ENCODE measurements at places on chromosomes 5 and 9.
A peak's percentile ranks its signal among the peaks of the same experiment; 100 is the strongest.

GRCh38 chr5:160496334-160496733, 74.7 kb downstream of the PTTG1 start:
- no peak for DNase-seq

DNA sequence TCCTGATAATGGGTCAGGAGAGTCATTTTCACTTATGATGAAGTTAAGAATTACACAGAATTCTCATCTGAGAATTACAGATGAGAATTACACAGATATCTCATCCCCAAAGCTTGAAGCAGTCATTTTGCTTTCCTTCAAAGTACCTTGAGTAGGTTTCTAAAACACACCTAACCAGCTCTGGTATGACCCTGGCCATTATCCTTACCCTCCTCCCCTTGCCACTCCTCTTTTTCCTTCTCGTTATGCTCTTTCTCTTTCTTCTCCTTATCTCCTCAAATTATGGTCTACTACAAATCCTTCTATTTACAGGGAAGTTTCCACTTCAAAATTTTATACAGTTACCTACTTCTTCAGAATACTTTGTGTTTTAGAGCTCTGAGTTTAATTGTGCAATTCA, 44.5 kb downstream of the MEF2C start:
- no peak for DNase-seq

GRCh38 chr9:117779760-117780159, 75.6 kb downstream of the TLR4 start:
- no peak for DNase-seq

DNA sequence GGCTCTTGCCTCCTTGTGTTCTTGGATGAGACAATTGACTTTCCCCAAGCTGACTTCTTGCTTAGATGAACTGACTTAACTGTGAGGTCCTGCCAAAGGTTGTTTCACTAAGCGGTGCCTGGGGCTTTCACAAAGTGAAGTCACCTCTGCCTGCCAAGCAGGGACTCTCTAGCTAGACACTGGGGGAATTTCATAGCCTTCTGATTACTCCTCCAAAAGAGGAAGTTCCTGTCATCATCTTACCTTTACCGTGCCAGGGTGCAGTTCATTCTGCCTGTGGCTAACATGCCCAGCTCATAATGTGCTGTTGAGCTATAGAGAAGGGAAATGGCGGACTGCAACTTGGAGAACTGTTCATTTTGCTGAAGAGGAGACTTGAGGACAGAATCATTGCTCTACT, 472.0 kb upstream of the WWC1 start:
- DNase-seq, result no peak

- DNase-seq, result no peak
These were observed 345.7 kb downstream of the SPATA31D1 start for GRCh38 chr9:82334286-82334685.

DNA sequence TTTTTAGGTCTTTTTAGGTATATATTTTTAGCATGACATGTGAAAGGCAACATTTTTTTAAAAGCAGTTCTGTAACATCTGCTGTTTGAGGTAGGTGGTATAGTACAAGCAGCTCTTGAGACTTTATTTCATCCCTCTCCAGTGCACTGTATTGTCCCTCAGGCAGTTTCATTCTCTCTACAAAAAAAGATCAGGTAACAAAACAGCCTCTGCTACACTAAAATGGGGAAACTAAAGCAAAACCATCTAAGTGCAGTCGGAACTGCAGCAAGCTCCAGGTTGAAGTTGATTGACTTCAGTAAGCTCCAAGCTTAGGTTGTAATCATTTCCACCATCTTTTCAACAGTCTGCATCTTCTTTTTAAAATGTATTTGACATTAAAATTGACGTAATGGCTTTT, 195.6 kb downstream of the DEPDC1B start:
- DNase-seq, result no peak

- no peak for DNase-seq
These were observed 447.8 kb downstream of the MTRR start for GRCh38 chr5:8316608-8317280.

DNA sequence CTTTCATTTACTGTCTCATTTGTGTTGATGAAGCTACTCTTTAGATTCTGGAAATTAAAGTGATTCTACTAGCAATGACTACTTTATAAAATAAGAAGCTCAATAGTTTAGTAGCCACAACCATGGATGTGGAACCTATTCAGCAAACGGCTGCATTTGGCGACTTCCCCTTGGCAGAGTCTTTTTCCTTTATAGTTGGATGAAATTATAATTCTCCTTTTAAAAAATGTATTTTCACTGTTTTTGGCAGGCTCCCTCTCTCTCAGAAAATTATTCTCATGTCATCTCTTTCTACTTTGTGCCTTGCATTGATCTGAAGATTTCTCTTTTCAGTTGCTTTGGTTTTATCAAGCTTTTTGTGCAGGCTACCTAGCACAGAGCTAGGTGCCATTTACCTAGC, 50.6 kb upstream of the KCNN2 start:
- no peak for DNase-seq

GRCh38 chr9:21761309-21761901, 41.0 kb upstream of the MTAP start:
- DNase-seq, result no peak

DNA sequence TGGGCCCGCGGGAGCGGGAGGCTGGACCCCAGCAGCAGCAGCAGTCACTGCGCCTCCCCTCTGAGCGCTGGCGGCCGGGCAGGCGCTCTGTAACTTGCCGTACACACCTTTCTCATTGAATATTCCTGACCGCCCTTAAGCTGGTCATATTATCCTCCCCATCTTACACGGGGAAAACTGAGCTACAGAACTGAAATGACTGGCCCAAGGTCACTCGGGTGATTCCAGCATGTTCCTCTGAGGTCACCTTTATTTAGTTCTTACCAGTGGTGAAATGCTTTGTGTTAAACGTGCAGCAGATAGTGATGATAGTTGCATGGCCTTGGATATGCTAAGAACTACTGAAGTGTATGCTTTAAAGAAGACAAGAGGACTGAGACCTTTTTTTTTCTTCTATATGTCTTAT, 607 bp downstream of the UQCRQ start:
- no peak for DNase-seq

- DNase-seq, result no peak
These were observed 120.2 kb downstream of the PSD2 start for GRCh38 chr5:139915834-139916233.

GRCh38 chr5:2505217-2505616, 246.3 kb downstream of the IRX2 start:
- DNase-seq, result no peak

- no peak for DNase-seq
These were observed 598 bp downstream of the MYO10 start for GRCh38 chr5:16935231-16936149.

- peak; percentile 3 for DNase-seq
These were observed 48.0 kb upstream of the CAST start for GRCh38 chr5:96614110-96614691.

DNA sequence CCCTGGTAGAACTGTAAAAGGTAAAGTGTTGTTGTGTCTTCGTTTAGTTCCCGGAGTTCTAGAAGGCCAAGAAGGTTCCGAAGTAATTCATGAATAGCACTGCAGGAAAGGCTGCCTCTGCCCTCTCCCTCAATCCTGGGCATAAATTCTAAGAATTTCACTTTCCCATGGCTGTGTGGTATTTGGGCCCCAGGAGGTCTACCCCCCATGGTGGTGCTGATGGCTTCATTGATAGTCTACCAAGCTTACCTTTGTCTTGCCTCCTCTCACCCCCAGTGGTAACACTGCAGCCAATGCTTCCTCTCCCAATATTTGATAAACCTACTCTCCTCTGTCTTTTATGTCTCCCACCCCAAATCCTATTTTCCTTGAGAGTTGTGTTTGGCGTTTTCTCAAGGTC, 39.5 kb downstream of the ADAMTS16 start:
- DNase-seq, result no peak

DNA sequence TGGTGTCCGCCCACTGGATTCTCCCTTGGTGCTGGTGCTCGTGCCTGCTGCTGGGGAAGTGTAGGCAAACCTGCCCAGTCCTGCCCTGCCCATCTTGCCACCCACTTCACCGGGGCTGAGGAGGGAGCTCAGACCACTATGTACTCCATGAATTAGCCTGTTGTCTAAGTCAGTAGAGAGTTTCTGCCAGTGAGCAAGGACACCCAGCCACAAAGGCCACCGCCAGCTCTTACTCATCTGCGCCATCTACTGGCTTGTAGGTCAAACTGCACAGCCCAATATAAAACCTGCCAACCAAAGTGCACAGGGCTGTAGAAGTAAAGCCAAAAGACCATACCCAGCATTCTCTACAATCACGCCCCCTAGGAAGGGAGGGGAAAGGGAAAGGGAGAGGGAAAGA, 102.3 kb downstream of the GLIS3 start:
- no peak for DNase-seq

GRCh38 chr9:7656636-7657035, 142.9 kb downstream of the DMAC1 start:
- no peak for DNase-seq

GRCh38 chr9:134487066-134487710, 154.4 kb upstream of the COL5A1 start:
- no peak for DNase-seq

DNA sequence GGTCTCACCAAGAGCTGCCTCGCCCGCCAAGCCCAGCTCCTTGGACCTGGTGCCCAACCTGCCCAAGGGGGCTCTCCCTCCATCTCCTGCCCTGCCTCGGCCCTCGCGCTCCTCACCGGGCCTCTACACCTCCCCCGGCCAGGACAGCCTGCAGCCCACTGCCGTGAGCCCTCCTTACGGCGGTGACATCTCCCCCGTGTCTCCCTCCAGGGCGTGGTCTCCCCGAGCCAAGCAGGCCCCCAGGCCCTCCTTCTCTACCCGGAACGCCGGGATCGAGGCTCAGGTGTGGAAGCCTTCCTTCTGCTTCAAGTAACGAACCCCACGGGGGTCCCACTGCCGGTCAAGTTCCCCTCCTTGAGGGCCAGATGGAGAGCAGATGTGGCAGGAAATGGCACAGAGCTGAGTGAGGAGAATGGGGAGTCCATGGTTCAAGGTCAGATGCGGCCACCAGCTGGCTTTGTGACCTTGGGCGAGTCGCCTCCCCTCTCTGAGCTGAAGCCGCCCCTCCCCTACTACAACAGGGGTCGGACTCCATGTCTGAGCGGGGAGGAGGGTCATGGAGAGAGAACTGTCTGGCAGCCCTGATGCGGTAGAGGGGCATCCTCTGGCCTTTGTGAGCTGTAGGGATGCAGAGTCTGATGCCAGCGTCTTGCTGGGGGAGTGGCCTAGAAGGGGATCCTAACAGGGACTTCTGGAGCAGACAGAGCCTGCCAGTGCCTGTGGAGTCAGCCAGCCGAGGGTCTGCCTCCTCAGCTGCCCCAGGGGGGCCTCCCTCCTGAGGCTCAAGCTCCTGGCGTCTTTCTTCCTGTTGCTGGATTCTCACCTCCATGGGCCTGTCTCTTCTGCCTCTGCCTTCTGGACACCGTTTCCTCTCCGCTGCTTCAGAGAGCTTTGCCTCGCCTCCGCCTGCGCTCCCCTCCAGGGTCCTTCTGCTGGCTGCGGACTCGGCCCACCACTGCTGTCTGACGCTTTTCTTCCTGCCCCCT, 9.9 kb downstream of the SYNPO start:
- no peak for DNase-seq

DNA sequence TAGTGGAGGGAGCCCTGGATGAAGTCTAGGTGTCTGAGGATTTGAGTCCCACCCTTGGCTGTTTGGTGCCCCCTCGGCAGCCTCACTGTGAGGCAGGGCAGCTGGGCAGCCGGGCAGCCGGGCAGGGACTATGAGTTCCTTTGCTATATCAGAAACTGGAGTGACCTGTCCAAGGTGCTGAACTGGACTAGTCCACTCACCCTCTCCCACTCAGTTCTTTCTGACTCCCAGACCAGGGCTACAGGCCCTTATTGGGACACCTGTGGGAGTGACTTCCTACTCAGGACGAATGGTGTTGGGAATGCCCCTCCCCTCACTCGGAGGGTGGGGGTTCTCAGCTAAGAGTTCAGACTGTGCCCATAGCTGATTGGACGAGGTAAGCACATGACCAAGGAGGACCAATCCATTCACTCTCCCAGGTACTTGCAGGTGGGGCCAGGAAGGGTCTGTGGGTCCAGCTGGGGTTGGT, 34.1 kb upstream of the RAPGEF1 start:
- DNase-seq, result no peak

DNA sequence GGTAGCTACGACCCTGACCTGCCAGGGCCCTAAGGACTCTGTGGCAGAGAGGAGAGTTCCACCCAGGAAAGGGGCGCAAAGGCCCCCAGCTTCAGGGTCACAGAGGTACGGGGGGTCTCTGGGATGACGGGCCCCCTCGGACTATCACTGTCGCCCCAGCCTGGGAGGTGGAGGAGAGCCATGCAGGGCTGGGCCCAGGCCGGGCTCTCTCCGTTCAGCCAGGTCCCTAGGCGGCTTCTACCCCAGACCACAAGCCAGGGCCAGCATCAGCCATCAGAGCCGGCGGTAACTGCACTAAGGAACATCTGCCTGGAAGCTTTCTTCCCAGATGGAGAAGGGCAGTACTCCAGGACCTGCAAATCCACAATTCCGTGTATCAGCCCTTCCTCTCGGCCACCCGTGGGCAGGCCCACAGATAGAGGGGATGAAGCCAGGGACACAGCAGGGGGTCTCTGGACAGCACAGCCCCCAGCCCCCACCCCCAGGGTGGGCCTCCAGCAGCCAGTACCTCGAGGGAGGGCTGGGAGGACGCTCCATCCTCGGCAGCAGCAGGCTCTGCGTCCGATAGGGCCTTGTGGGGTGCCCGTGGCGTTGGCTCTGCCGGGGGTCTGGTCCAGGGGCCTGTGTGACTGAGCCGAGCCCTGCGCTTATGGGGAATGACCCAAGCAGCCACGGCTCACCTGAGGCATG, 38.4 kb downstream of the NACC2 start:
- DNase-seq, result no peak

DNA sequence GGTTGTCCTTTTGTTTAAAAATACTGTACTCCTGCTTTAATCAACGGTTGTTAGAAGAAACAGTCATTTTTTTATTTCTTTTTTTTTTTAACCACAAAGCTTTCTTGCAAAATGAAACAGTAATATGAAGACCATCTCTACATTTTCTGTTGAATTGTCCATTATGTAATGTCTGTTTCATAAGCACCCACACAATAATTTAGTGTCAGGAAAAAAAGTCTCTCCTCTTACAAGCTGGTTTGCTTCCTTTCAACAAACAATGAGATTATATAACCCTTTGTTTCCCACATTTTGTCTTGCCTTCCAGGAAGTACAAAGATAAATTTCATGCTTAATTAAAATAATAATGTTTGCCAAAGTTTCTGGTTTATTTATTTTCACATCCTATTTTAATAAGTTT, 16.7 kb downstream of the CTNNAL1 start:
- no peak for DNase-seq

Measured in activated CD8-positive, alpha-beta memory T cell treated with anti-CD3 and anti-CD28 coated beads for 1 hour (primary cell).